ENCODE measurements at places on chromosomes 5 and 9.

DNA sequence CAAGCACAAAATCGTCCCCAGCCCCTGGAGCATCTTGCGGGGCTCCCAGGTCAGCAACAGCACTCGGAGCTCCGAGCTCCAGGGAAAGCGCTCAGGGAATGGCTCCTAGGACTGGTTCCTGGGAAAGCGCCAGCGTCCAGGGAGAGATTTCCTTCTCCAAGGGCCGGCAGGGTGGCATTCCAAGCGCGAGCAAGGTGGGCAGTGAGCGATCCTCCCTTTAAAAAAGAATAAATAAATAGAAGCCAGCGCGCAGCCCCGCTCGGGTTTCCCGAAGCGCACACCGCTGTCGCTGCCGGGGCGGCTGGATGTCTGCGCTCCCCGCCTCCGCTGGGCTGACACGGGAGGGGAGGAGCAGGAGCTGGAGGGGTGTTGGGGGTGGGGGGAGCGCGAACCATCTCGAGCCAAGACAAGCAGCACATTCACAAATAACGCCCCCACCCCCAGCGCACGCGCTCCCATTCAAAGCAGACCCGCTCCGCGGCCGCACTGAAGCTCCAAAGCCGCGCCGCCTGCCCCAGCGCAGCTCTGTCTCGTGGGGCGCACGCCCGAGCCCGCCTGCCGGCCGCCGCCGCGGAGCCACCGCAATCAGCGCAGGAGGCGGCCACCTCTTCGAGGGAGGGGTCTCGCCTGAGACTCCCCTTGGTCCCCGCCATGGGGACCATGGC is 327.4 kb downstream of the SH3GL2 start:
- peak overlapping the region; percentile 38 for H3K4me3 ChIP-seq
- peaks cover 74% of the 10 kb centered on the region for H3K27me3 ChIP-seq
- peak; percentile 35 for DNase-seq
- peaks cover 8% of the 10 kb centered on the region for H3K4me1 ChIP-seq

DNA sequence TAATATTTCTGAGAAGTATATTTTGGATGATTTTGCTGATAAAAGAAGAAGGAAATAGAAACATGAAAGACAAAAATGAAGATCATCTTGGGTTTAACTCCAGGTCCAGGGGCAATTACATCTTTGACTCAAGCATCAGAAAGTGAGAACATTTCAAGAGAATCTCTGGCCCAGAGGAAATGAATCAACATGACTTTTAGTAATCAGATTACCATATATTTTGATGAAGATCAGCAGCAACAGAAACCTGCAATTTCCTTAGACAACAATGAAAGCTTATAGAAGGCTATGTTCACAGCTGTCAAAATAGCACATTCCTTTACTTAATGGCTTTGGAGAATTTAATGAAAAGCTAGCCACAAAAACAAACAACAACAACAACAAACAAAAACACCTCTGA is 638.1 kb downstream of the EFNA5 start:
- H3K27ac ChIP-seq, result no peak overlapping the region
- no peak for DNase-seq
- H3K27me3 ChIP-seq, result no peaks in the 10 kb centered on the region

GRCh38 chr5:7683753-7684152 is 167.2 kb downstream of the CFAP90 start:
- H3K27ac ChIP-seq, result no peak overlapping the region
- H3K4me3 ChIP-seq, result no peak overlapping the region
- no peaks in the 10 kb centered on the region for H3K4me1 ChIP-seq

DNA sequence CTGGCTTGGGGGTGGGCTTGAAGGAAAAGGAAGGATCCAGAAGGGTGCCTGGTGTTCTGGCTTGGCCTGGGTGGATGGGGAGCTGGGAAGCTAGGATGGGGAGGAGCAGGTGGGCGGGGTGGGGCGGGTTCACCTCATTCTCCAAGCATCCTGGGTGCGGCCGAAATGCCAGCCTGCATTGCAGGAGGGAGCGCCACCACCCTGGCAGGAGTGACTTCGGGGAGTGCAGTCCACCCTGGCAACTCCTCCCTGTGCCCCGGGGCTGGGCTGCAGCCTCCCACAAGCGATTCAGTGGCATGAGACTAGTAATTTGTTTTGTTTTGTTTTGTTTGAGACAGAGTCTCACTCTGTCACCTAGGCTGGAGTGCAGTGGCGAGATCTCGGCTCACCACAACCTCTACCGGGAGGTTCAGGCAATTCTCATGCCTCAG is 5.5 kb downstream of the TTC16 start:
- DNase-seq, result no peak
- H3K27me3 ChIP-seq, result no peaks in the 10 kb centered on the region
- H3K27ac ChIP-seq, result no peak overlapping the region
- H3K36me3 ChIP-seq, result no peaks in the 10 kb centered on the region
- peaks cover 5% of the 10 kb centered on the region for H3K4me1 ChIP-seq

GRCh38 chr5:17304282-17304681 is 86.9 kb downstream of the BASP1 start:
- no peaks in the 10 kb centered on the region for H3K27me3 ChIP-seq
- H3K36me3 ChIP-seq, result no peaks in the 10 kb centered on the region
- H3K4me3 ChIP-seq, result no peak overlapping the region
- DNase-seq, result peak; percentile 52

- H3K4me3 ChIP-seq, result no peak overlapping the region
- H3K27ac ChIP-seq, result peak overlapping the region; percentile 89
- no peak for DNase-seq
- no peaks in the 10 kb centered on the region for H3K27me3 ChIP-seq
- peaks cover 19% of the 10 kb centered on the region for H3K4me1 ChIP-seq
Observed at GRCh38 chr5:124370601-124371000, 375.8 kb downstream of the ZNF608 start.
